ENCODE measurements at places on chromosomes 7 and 10. TPM values are rescaled to one million over a fixed set of nuclear protein-coding genes. Genes with fewer than 3 reads are reported as not detected.

Gene DYNC1I1
- polyA plus RNA-seq: 0.87 TPM

- no peak for DNase-seq
These were observed 123.3 kb upstream of the FZD1 start for GRCh38 chr7:91140982-91141381.

- no peak for DNase-seq
These were observed 393.4 kb downstream of the ACTR3B start for GRCh38 chr7:153152801-153153422.

DNA sequence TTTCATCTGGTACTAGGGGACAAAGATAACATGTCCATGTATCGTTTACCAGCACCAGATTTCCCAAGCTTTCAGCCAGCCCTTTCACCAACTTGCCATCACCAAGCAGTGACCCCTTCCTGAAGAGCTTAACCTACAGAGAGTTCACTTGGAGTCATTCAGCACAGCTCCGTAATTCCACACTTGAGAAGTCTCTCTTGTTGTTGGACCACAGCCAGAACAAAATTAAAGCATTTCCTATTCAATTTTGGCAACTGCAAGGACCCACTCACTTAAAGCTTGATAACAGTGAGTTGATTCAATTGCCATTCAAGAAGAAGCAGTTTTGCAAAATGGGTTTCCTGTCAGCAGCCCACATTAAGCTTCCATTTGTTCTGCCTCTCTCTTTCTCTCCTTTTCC lies 88.5 kb upstream of the LRRTM3 start:
- DNase-seq: no peak

DNA sequence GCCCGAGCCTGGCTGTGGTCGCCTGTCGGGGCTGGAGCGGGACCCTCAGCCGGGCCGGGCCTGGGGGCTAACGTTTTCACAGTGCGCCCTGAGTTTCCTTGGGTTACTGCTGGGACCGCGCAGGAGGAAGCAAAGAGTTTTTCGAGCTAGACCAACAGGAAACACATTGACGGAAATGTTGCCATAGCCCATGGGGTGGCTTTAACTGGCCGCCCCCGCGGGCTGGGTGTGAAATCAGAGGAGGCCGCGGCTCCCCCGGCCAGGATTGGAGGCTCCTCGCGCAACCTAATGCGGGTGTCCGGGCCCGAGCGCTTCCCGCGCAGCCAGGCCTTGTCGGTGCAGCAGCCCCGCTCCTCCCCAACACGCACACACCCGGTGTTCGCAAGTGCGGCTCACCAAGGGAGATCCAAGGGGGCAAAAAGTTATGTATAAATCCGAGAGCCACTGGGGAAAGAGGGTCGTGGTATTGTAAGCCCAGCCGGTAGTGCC lies 1.9 kb downstream of the HHEX start:
- DNase-seq: no peak
